ENCODE measurements at places on chromosomes 6 and 20.

- DNase-seq: peak; percentile 49
These were observed 17.9 kb upstream of the CCDC170 start for GRCh38 chr6:151475653-151476523.

DNA sequence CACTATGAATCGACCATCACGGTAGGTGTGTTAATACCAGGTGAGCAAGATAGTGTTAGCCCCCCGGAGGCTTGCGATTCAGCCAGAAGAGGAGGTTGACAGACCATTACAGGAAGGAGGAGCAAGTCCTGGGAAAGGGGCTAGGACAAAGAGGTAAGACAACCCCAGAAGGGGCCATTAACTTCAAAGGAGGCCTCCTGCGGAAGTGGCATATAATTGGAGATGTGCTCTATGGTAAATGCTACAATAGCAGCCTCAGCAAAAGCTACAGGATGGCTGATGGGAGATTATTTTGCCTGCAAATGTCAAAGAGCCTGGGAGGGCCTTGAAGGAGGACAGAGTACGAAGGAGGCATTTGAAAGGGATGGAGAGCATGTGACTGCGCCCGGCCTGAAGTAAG is 108.6 kb upstream of the CITED2 start:
- no peak for DNase-seq

DNA sequence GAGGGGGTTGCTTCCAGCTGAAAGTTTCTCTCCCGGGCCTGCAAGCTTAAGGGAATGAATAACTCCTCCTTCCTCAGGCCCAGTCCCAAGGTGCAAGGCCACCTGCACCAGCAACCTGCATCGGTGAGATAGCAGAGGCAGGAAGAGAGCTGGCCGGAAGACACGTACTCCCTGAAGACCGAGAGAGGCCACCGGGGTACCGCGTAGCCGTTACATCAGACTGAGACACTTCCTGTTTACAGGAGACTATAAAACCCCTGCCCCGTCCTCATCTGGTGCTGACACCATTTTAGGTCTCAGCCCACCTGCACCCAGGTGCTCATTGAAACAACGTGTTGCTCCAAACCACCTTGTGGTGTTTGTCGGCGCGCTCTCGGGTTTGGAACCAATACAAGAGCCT is 60.5 kb upstream of the PRND start:
- peak; percentile 30 for DNase-seq

DNA sequence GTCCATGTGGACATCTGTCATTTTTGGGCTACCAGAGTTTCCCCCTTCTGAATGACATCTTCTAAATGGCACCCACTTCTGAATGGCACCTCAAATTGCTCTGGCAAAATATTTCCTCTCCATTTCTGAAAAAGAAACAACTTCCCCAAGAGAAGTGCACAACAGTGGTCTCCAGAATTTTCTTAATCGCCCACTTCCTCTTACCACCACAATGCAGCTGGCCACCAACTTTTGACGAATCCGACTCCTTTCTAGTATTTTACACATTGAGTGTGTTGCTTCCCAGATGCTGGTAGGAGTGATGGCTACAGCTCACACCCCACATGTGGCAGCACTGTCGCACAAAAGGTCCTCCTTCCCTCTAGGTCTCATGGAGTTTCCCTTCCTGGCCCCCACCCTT is 216.1 kb downstream of the FOXA2 start:
- DNase-seq: no peak
